Large intestine (tissue), 12 donors: ENCODE measurements at places on chromosomes 5 and 9.

- H3K4me3 ChIP-seq: no peak overlapping the region
- H3K27ac ChIP-seq: no peak overlapping the region
- H3K4me1 ChIP-seq: no peaks in the 10 kb centered on the region
- no peaks in the 10 kb centered on the region for H3K27me3 ChIP-seq
- no peak for DNase-seq
These were observed 488.0 kb downstream of the RASEF start for GRCh38 chr9:82574911-82575310.

GRCh38 chr5:153831973-153832372 is 206.7 kb downstream of the FAM114A2 start:
- no peak overlapping the region for H3K27ac ChIP-seq
- no peaks in the 10 kb centered on the region for H3K4me1 ChIP-seq
- H3K27me3 ChIP-seq: no peaks in the 10 kb centered on the region
- no peak overlapping the region for H3K4me3 ChIP-seq

- H3K36me3 ChIP-seq: peaks cover 72% of the 10 kb centered on the region
- H3K4me1 ChIP-seq: no peaks in the 10 kb centered on the region
- H3K4me3 ChIP-seq: no peak overlapping the region
- no peaks in the 10 kb centered on the region for H3K27me3 ChIP-seq
- DNase-seq: no peak
- H3K27ac ChIP-seq: no peak overlapping the region
These were observed 111.8 kb upstream of the OTULINL start for GRCh38 chr5:14469551-14470377.

DNA sequence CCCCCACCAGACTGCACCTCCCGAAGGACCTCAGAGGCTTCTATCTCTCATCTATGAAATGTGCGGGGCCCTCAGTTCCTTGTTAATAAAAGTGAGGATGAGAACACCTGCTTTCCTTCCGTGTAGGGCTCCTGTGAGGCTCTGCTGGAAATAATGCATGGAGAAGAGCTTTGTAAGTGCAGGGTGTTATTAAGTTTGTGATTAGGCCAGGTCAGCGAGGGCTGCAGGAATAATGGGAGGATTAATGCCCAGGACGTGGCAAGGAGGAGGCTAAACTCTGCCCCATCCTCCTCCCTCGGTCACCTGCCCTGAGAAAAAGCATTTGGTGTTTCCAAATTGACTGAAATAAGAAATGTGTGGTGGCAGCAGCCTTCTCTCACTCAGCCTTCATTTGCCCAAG is 83.5 kb upstream of the HSPA9 start:
- peaks cover 9% of the 10 kb centered on the region for H3K4me1 ChIP-seq
- H3K27ac ChIP-seq: no peak overlapping the region
- H3K4me3 ChIP-seq: no peak overlapping the region
- no peaks in the 10 kb centered on the region for H3K36me3 ChIP-seq
- H3K27me3 ChIP-seq: no peaks in the 10 kb centered on the region
